HuH-7.5 (cell line): ENCODE measurements at places on chromosomes 3 and 15.

DNA sequence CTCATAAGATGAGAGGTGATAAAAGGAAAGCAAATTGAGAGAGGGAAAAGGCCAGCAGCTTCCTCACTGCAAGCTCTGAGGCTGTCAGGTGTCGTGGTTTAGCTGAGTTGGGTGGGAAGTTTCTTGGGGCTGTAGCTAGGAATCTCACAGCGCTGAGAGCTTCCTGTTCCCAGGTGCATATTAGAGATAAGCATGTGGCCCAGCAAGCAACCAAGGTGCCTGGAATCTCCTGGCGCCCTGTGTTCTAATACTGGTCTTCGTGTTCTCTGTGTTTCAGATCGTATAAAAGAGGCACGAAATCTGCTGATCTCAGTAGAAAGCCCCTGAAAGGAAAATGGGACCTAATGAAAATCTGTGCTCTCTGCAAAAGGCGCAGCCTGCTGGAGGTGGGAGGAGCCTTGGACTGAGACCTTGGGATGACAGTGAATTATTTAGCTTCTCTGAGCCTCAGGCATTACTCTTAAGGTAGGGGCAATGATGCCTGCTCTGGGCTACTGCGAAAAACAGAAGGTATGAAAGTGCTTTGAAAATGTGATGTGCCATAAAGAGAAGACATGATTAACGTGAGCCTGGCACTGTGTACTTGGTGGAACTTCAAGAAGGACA lies 499.9 kb downstream of the TBL1XR1 start:
- no peak for DNase-seq

GRCh38 chr15:45719490-45719889 lies 84.7 kb downstream of the SQOR start:
- no peak for DNase-seq

- no peak for DNase-seq
Measured at GRCh38 chr15:36550650-36551049, 28.8 kb upstream of the CDIN1 start.

GRCh38 chr3:158121295-158121694 lies 11.4 kb downstream of the RSRC1 start:
- no peak for DNase-seq

- DNase-seq, result peak; percentile 68
Measured at GRCh38 chr3:184240384-184241140, 8.2 kb downstream of the ALG3 start.
